ENCODE measurements at places on chromosomes 5 and 9.

GRCh38 chr9:4923580-4924544, 61.2 kb upstream of the JAK2 start:
- no peak for DNase-seq

- DNase-seq, result no peak
These were observed 513.9 kb downstream of the ZNF608 start for GRCh38 chr5:124232515-124232914.

GRCh38 chr5:169988947-169989346, 8.7 kb upstream of the INSYN2B start:
- no peak for DNase-seq

GRCh38 chr9:91415290-91415689, 8.3 kb downstream of the NFIL3 start:
- DNase-seq, result no peak

- no peak for DNase-seq
These were observed 51.2 kb downstream of the ZNF618 start for GRCh38 chr9:113927277-113927676.
